Effector CD8-positive, alpha-beta T cell (primary cell): ENCODE measurements at places on chromosomes 3 and 15.

- DNase-seq, result no peak
Measured at GRCh38 chr15:68654786-68655560, 76.2 kb downstream of the CORO2B start.

- DNase-seq, result no peak
Measured at GRCh38 chr3:28601291-28601690, 252.7 kb upstream of the AZI2 start.

DNA sequence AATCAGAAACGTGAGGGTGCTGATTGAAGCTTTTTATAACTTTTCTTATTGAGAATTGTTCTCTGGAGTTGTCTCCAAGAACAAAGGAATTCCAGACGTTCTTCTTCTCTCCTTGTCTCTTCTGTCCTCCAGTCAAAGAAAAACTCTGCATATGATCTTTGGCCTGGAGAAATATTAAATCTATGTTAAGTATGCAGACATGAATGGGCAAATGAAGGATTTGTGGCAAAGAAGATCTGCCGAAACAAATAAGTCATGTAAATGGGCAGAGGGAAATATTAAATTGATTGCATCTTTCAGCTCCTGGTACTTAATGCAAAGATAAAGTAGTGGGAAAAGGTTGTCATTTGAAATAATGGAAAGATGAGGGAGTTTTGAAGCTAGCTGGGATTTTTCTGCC, 74.9 kb downstream of the IGF1R start:
- DNase-seq, result no peak

DNA sequence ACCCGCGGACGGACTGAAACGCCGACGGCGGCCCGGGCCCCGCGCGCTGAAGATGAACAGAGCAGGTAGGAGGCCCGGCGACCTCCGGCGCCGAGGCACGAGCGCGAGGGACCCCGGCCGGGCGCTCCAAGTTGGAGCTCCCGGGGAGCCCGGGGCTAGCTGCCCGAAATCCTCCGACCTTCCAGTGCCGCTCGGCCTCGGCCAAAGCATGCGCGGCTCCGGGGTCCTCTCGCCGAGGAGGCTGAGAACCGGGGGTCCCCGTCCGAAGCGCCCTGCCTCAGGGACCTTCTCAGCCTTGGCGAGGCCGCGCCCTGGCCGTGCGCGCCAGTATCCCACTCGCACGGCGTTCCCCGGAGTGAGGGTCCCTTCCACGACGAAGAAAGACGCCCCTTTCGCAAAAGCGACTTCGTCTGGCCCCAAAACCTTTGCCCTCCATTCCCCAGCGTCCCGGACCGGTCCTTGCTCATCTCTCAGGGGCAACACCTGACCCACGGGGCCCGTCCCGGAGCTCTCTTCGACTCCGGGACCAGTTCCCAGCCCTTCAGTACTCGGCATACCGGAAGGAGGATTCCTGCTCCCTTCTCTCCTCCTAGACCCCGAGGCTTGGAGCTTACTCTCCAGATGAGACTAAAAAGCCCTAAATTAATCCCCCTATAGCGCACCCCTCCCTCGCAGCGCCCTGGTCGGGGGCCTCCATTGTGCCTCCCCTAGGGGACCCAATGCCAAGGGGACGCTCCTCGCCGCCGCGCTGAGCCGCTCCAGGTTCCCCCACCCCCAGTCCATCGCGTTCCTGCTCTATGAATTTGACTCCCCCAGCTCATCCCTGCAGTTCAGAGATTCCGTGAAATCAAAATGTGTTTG, 7.7 kb upstream of the FGD5 start:
- DNase-seq, result no peak

DNA sequence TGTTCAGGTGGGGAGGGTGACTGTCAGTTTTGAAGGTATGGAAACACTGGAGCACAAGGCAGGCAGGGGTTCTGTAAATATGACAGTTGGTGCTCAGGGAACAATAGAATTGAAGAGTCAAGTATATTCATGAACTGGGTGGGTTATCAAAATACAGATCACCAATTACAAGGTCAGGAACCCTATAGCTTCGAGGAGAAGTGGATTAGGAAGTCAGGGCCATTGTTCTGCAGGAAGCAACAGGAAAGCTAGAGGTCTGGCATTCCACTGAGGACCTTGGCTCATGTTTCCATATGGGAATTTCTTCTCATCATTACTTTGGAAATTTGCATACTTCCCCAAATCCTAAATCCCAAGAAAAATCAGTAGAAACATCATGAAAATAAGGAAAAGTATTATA, 125.9 kb downstream of the MYRIP start:
- no peak for DNase-seq

DNA sequence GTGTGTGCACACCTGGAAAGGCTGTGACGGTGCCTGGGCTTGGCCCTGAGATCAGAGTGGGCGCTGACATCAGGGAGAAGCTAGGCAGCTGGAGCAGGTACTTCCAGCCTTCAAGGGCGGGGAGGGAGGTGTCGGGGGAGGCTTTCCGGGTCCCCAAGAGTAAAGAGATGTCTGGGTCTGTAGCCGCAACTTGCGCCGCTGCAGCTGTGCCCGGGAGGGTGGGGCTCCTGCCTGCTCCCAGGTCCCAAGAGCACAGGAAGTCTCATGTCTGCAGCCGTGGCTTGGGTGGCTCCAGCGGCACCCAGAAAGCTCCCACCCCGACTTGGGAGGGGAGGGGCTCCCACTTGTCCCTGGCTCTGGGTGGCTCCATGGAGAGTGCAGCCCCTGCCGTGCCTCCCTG, 103.2 kb upstream of the BNIP2 start:
- DNase-seq, result no peak

DNA sequence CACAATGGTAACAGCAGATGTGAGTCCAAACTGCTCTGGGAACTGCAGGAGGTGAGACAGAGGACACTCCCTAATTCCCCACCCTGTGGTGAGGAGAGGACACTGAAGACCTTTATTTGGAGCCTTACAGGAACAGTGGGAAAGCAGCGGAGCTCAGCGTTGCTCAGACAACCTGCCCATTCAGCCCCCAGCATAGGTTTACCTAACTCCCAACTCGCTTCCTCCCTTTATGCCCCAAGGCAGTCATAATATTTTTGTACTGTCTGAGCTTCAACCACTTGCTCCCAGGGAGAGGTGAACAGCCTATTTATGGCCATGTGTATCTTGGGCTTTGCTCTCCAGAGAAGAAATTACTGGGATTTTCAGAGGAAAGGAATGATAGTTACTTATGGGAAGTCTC, 34.1 kb downstream of the SHC4 start:
- no peak for DNase-seq

DNA sequence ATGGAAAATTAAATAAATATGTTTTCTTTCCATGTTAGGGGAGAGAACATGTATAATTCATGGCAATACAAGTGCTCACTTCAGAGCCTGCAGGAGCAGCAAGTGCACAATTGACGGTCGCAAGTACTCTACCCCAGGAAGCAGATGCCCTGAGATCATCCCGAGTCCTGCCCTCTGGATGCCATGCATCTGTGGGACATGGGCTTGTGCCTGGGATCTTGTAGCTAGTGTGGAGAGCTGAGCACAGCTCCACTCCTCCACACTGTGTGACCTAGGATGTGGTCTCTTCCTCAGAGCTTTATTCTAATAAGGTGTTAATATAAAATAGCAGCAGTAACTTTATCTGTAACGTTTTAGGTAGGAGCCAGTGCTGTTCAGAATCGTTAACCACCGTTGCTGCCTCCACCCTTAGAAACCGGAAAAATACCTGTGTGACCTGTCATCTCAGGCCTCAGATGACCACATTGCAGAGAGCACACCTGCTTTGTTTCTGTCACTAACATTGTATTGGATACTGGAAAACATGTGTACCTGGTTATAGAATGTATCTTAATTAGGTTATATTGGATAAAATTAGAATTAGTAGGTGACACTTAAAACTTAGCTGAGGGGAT, 105.0 kb upstream of the GOLGA6L6 start:
- no peak for DNase-seq

GRCh38 chr3:14273901-14274611, 95.4 kb downstream of the LSM3 start:
- DNase-seq, result no peak

DNA sequence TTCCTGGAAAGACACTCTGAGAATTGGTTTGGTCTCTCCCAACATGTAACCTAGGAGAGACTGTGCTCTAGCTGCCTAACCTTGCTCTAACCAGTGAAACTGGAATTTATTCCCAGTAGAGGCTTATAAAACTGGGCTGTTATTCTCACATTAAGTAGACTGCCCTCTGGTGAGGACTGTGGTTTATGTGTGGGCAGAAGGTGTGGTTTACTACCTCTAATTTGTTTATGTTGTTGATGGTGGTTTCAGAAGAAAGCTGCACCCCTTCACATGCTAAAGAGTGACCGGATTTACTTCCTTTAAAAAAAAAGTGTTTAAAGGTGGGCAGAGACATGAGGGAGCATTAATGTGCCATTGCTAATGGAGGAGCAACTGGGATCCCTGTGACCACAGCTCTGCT, 273.2 kb downstream of the MECOM start:
- no peak for DNase-seq

- DNase-seq, result peak; percentile 11
Measured at GRCh38 chr3:128133273-128133883, 9.8 kb upstream of the RUVBL1 start.

- no peak for DNase-seq
Measured at GRCh38 chr3:82103241-82103640, 341.8 kb upstream of the GBE1 start.

- DNase-seq, result no peak
Measured at GRCh38 chr15:67021455-67021854, 43.9 kb upstream of the SMAD3 start.

DNA sequence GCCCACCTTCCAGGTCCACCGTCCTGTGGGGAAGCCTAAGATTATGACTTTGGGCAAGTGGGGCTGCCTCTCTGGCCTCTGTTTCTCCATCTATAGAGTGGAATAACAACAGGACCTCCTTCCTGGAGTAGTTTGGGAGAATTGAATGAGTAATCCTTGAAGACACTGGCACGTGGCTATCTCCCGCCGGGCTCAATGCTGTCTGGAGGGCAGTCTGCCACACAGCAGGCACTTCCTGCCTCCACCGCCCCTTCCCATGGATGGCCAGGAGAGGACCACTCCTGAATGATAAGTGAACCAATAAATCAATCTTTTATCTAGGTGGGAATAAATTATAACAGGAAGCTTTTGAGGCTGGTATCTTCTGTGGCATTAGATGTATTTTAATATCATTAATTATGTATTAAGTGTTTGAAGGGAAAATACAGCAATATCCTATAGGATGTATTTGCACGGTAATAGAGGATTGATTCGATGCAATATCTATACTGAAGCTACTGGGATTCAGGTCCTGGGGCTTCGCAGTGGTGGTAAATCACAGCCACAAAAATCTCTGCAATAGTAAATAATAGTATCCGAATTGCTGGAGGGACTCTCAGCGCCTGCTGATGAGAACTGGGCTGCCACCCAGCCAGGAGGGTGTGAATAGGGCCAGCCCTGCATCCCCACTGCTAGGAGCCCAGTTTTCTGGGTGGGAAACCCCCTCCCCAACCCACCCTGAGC, 15.9 kb downstream of the MEGF11 start:
- no peak for DNase-seq

DNA sequence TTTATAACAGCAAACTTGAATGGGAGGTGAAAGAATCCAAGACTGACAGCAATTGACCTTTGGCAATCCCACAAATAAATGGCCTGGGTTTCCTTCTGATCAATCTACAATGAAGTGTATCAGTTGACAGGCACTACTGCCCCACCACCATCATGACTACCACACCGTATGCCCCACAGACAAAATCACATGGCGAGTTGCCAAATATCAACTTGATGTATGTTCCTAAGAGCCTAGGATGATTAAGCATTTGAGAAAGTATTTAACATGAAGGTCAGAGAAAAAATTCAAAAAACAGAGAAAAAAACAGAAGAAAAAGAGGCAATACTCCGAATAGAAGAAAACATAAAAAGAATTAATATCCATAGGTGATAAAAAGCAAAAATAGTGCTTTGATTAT, 215.9 kb upstream of the STAC start:
- no peak for DNase-seq

DNA sequence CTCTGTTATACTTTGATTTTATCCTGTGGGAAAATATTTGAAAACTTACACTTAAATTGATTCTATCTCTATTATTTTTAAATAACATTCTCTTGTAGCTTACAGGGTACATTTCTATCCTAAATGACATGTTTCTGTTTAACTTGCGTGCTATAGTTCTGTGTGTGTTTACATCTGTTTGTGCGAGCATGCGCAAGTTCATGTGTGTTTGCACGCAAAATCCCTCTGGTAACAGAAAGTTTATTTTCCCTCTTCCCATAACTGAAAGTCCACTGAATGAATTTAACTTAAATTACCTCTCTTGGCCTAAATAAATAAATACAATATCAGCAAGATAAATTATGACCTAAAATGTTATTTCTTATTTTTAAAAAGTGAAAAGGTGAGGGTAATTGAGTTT, 117.3 kb upstream of the NEO1 start:
- no peak for DNase-seq

DNA sequence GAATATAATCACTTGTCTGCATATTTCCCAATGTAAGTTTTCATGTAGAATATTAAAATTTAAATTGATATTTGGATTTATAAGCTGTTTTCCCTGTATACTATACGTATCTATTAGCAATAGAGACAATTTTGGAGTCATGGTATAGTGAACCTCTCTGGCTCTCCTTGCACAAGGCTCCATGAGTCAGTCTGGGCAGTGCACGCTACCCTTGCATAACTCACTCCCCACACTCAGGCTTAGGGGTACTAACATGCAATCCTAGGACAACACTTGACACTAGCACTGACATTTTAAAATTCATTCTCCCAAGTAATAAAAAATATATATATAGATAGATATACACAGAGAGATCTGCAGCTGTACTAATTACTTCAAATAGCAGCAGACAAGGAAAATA, 39.2 kb downstream of the SLC24A1 start:
- DNase-seq, result no peak

DNA sequence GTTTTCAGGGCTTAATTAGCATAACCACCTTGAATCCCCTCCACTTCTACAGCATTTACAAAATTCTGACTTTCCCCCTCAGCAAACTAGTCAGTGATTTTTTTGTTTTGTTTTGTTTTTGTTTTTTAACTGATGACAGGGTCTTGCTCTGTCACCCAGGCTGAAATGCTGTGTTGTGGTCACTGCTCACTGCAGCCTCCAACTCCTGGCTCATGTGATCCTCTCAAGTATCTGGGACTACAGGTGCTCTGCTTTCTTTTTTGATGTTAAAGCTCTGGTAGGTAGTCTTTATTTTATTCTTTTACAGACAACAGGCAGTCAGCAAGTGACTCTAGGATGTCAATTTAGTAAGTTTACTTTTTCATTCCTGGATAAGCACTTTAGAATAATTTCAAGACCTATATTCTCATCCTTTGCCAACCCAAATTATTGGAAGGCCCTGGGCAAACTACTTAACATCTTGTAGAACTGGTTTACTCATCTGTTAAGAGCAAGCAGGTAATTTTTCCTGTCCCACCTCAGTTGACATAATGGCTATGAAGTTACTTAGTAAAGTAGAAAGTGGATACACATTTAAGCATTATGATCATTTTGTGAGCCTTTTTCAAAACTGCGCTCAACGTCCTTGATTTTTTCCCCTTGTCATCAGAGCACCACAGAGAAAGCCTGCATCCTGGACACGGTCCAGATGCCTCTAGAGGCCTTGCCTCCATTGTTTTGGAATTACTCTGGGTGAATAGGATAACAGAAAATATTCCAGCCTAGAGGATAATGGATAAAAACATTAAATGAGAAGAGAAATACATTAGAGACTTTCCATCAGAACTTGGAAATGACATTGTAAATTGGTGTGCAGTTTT, 69.9 kb upstream of the NDUFB4 start:
- no peak for DNase-seq

GRCh38 chr3:11919390-11919789, 72.7 kb upstream of the TAMM41 start:
- no peak for DNase-seq

- no peak for DNase-seq
Measured at GRCh38 chr3:168870892-168871291, 775.2 kb upstream of the GOLIM4 start.
